Psoas muscle (tissue), 8 donors: ENCODE measurements at places on chromosomes 7 and 10. TPM values are rescaled to one million over a fixed set of nuclear protein-coding genes. Genes with fewer than 3 reads are reported as not detected.

GRCh38 chr10:75402486-75403143 lies 1.1 kb upstream of the ZNF503 start:
- H3K4me3 ChIP-seq: peak overlapping the region; percentile 90
- peak overlapping the region; percentile 87 for H3K27ac ChIP-seq
- DNase-seq: peak; percentile 39
- peaks cover 73% of the 10 kb centered on the region for H3K27me3 ChIP-seq
- no peaks in the 10 kb centered on the region for H3K36me3 ChIP-seq

DNA sequence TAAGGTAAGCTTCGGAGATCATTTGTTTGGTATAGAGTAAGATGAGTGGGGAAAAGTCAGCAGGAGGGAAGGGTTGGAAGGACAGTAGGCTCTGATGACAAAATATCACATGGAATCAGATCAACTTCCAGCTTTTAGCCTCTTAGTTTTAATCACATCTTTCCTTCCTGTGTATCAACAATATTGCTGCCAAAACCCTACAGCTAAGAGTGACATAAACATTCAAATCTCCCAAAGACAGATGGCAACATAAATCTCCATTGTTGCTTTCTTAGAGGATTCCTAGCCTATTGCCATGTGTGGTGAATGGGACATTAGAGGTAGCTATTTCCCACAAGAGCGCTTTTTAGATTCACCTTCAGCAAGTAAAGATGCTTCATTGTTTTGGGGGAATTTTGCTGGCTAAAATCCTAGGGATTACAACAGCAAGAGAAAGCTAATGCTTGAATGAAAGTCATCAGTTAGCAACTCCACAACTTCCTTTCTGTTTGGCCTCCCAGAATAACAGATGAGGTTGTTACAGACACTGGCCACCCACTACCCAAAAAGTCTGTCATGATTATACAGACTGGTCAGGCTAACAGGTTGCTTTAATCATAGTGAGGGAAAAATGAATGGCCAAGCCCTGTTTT lies 35.2 kb upstream of the FZD1 start:
- no peaks in the 10 kb centered on the region for H3K36me3 ChIP-seq
- no peak overlapping the region for H3K4me3 ChIP-seq
- H3K4me1 ChIP-seq: no peaks in the 10 kb centered on the region
- no peak overlapping the region for H3K27ac ChIP-seq
- H3K27me3 ChIP-seq: peaks cover 8% of the 10 kb centered on the region

- no peak overlapping the region for H3K27ac ChIP-seq
- no peak overlapping the region for H3K4me3 ChIP-seq
- no peak for DNase-seq
- H3K4me1 ChIP-seq: peaks cover 14% of the 10 kb centered on the region
- no peaks in the 10 kb centered on the region for H3K27me3 ChIP-seq
Observed at GRCh38 chr10:91051829-91052228, 130.9 kb upstream of the ANKRD1 start.

DNA sequence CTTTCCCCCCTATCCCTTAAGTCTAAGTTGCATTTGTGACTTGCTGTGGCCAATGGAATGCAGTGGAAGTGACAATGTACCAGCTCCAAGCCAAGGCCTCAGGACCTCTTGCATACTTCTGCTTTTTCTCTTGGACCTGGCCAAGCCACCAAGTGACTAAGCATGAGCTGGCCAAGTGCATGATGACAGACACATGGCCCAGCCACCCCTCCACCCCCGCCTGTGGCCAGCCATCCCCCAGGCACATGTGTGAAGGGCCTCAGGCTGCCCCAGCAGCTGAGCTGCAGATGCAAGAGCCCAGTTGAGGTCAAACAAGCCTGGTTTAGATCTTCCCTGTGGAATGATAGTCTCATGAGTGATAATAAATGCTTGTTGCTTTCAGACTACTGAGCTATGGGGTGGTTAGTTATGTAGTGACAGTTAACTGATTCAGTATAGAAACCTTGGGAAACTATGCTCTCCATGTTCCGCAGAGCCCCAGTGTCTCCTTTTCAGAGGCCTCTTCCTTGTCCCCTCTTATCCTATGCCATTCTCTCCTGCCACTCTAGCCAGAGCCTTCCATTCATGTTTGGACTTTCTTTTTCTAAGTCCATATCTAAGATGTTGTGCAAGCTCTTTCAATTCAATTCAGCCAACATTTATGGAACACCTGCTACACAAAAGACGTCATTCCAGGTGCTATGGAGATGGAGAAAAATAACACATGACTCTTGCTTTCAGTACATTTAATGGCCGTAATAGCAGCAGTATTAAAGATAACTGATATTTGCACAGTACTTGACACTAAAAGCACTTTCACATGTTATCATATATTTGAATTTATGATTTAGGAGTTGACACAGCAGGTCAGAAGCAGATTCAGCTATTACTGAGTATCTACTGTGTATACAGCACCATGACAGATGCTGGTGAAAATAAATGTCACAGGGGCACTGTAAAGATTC lies 55.5 kb upstream of the LOXL4 start:
- peak overlapping the region; percentile 77 for H3K27ac ChIP-seq
- H3K27me3 ChIP-seq: no peaks in the 10 kb centered on the region
- peak; percentile 88 for DNase-seq
- no peak overlapping the region for H3K4me3 ChIP-seq
- H3K4me1 ChIP-seq: peaks cover 19% of the 10 kb centered on the region
- H3K36me3 ChIP-seq: no peaks in the 10 kb centered on the region

GRCh38 chr7:47179812-47180515 lies 401.9 kb downstream of the TNS3 start:
- no peaks in the 10 kb centered on the region for H3K36me3 ChIP-seq
- H3K4me1 ChIP-seq: peaks cover 39% of the 10 kb centered on the region
- no peak for DNase-seq
- H3K4me3 ChIP-seq: no peak overlapping the region

GRCh38 chr10:133362846-133363245 lies 5.0 kb upstream of the FUOM start:
- H3K27ac ChIP-seq: no peak overlapping the region
- H3K27me3 ChIP-seq: no peaks in the 10 kb centered on the region
- peaks cover 4% of the 10 kb centered on the region for H3K36me3 ChIP-seq
- H3K4me1 ChIP-seq: no peaks in the 10 kb centered on the region

- H3K27me3 ChIP-seq: no peaks in the 10 kb centered on the region
- H3K4me3 ChIP-seq: no peak overlapping the region
- no peaks in the 10 kb centered on the region for H3K36me3 ChIP-seq
- DNase-seq: no peak
- H3K4me1 ChIP-seq: no peaks in the 10 kb centered on the region
Observed at GRCh38 chr7:102874166-102874829, 38.5 kb upstream of the LRRC17 start.

DNA sequence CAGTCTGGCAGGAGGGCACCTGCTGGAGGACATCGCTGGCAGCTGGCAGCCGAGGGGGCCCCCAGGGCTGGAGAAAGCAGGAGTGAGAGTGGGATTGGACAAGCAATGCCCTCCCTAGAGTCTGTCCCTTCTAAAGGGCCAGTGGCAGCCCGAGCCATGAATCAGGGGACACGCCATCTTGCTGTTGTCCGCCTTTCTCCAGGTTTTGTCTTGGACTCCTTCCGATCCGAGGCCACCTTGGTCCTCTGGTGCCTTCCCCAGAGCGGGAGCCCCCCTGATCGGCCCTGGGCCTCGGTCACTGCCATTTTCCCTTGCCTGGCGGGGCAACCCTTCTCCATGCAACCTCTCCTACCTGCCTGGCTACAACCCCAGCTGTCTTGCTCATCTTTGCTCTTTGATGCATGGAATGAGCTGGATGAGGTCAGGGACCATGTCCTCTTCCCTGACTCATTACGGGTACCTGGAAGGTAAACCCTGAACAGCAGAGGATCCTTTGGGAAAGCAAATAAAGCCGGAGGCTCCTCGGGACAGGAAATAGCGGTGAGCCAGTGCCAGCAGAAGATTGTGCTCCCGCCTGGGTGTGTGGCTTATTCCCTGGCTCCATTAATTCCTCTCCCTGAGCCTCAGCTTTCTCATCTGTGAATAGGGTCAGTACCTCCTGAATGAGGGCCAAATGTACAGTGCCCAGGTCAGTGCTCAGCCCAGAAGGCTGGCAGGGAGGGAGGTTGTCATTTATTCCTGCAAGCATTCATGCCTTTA lies 112.0 kb downstream of the GRK5 start:
- H3K36me3 ChIP-seq: no peaks in the 10 kb centered on the region
- no peaks in the 10 kb centered on the region for H3K27me3 ChIP-seq
- H3K4me3 ChIP-seq: no peak overlapping the region
- H3K27ac ChIP-seq: no peak overlapping the region
- no peak for DNase-seq

DNA sequence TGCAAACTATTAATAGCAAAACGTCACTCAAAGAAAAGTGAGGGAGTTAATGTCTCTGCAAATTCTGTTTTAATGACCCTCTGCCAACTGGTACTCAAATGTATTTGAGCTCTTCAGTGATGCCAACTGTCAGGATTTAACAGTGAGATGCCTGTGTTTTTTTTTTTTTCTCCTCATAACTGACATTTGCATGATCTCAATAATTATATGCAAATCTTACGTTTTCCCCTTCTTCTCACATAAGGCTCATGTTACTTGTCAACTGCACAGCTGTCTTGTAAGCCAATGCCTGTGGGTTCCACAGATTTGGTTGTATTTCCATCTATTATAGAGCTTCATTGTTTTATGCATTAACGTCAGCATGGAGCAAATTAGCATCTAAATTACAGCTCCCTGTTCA lies 38.2 kb downstream of the PPP1R3A start:
- H3K27me3 ChIP-seq: no peaks in the 10 kb centered on the region
- peaks cover 7% of the 10 kb centered on the region for H3K4me1 ChIP-seq
- H3K27ac ChIP-seq: no peak overlapping the region
- DNase-seq: no peak
- H3K4me3 ChIP-seq: no peak overlapping the region

DNA sequence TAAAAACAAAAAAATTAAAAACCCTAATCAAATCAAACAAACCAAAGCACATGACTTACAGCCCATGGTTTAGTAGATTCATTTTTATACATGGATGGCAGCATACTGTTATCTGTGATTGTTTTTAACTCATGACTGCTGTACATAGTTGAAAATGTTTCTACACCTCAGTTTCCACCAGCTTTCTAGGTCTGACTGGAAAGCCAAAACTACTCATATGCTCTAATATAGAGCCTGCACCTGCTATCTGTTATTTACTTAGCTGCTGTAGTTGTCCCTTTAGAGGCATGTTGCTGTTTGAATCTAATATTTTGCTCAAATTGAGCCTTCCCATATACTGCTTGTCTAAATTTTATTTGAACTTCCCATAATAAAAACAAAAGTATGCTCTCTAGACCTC lies 289.9 kb upstream of the LRRN3 start:
- no peaks in the 10 kb centered on the region for H3K36me3 ChIP-seq
- DNase-seq: no peak
- H3K4me1 ChIP-seq: no peaks in the 10 kb centered on the region
- H3K27ac ChIP-seq: no peak overlapping the region
- no peak overlapping the region for H3K4me3 ChIP-seq

DNA sequence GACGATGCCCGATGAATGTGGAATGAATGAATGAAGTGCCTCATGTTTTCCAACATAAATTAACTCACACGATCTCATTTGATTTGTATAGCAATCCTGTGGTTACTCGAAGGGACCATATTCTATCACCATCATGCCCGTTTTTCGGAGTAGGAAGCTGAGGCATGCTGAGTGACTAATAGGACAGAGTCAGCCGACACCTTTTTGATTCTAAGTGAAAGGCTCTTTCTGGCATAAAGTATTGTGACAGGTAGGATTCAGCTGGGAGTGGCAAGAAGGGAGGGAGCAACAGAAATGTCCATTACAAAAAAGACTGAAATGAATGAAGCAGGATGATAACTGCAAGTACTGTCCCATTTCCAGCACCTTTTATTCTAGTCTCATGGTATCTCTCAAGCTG lies 55.7 kb downstream of the KLRG2 start:
- DNase-seq: no peak
- H3K36me3 ChIP-seq: peaks cover 24% of the 10 kb centered on the region
- no peak overlapping the region for H3K27ac ChIP-seq
- H3K27me3 ChIP-seq: no peaks in the 10 kb centered on the region
- H3K4me3 ChIP-seq: no peak overlapping the region

ABCC2 gene
- 0.61 TPM for total RNA-seq

STEAP1B gene
- total RNA-seq: 1.2 TPM
